ENCODE measurements at places on chromosomes 1 and 21.

DNA sequence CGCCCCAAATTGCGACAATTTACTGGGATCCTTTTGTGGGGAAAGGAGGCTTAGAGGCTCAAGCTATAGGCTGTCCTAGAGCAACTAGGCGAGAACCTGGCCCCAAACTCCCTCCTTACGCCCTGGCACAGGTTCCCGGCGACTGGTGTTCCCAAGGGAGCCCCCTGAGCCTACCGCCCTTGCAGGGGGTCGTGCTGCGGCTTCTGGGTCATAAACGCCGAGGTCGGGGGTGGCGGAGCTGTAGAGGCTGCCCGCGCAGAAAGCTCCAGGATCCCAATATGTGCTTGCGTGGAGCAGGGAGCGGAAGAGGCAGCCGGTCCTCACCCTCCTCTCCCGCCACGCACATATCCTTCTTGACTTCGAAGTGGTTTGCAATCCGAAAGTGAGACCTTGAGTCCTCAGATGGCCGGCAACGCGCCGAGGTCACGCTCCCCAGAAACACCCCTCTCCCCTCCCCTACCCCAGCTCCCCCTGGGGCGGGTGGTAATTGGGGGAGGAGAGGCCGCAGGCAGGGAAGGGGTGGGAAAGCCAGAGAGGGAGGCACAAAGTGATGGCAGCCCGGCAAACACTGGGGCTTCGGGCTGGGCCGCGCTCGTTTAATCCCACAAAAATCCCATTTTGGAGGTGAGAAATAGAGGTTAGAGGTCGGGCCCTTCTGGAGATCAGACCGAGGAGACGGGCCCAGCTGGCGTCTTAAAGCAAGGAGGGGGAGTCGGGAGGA lies 6.2 kb downstream of the SIM2 start:
- DNase-seq, result no peak

- no peak for DNase-seq
Observed at GRCh38 chr1:237146241-237146640, 104.3 kb downstream of the RYR2 start.

DNA sequence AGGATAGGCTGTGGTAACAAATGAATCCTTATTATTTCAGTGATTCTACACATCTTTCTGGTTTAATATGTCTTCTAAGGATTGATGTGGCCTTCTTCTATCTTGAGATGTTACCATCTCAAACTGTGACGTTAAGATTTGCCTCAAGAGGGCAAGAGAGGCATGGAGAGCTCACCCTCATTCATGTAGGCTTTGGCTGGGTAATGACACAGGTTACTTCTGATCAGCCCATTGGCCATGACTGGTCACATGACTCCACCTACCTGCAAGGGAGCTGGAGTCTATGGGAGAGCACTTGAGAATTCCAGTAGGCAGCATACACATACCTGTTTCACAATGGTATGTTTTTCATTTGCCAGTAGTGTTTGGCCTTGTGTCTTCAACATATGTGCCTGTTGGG lies 30.0 kb downstream of the CACHD1 start:
- no peak for DNase-seq

- DNase-seq, result no peak
Observed at GRCh38 chr1:212651977-212652376, 43.4 kb downstream of the ATF3 start.

- no peak for DNase-seq
Observed at GRCh38 chr1:178973652-178974101, 52.0 kb upstream of the FAM20B start.

DNA sequence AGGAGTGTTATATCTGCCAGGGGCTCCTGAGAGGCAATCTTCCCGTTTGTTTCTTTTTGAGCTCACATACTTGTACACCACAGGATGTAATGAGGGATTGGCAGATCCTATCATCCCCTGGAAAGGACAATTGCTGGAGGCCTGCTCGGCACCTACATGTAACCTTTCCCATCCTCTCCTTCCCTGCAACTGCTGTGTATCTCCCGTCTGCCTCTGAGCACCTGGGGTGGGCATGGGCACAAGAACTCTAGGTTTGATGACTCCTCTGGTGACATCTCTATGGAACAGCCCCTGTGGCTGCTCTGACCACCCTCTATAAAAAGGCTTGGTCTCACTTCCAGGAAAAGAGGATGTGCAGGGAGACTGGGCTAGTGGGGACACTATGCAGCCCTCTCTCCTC lies 25.0 kb upstream of the SMIM12 start:
- no peak for DNase-seq

GRCh38 chr1:186255266-186255665 lies 119.8 kb downstream of the TPR start:
- DNase-seq, result no peak

- no peak for DNase-seq
Observed at GRCh38 chr1:44235808-44236207, 22.5 kb downstream of the DMAP1 start.

DNA sequence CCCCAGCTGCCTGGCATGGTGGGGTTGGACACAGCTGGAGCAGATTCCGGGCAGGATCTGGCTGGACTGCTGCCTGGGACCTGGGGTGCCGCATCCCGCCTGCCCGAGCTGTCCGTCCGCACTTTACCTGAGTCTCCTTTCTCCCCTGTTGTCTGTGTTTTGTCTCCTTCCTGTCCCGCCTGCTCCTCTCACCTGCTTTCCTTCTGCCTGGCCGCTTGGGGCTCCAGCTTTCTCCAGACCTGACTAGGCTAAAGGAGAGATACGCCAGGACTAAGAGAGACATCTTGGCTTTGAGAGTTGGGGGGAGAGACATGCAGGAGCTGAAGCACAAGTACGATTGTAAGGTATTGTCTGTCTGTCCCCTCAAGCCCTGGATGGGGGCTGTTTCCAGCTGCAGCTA lies 73.3 kb downstream of the ARHGEF10L start:
- DNase-seq, result no peak

GRCh38 chr1:8439015-8439702 lies 121.2 kb downstream of the SLC45A1 start:
- peak; percentile 94 for DNase-seq

GRCh38 chr1:61352845-61353435 lies 270.6 kb downstream of the NFIA start:
- no peak for DNase-seq

GRCh38 chr1:65512967-65513780 lies 92.7 kb downstream of the LEPR start:
- no peak for DNase-seq

DNA sequence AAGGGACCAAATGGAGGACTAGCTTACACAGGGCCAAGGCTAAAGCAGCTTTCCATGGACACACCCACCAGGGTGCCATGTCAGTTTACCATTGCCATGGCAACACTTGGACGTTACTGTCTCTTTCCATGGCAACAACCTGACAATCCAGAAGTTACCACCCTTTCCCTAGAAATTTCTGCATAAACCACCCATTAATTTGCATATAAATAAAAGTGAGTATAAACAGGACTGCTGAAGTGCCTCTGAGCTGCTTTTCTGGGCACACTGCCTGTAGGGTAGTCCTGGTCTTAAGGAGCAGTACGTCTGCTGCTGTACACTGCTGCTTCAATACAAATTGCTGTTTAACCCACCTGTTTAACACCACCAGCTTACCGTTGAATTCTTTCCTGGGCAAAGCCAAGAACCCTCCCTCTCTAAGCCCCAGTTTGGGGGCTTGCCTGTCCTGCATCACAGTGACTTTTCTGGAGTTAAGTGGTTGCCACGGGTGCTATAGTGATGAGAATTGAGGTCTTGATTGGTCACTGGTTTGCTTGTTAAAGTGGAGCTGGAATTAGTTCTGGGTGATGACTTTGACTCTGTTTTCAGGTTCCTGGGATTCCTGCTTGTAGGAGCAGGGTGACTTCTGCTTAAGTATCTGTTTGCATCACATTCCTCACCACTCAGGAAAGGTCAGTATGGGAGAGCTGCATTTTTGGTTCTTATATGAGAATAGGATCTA lies 83.2 kb downstream of the CLDN17 start:
- peak; percentile 6 for DNase-seq

DNA sequence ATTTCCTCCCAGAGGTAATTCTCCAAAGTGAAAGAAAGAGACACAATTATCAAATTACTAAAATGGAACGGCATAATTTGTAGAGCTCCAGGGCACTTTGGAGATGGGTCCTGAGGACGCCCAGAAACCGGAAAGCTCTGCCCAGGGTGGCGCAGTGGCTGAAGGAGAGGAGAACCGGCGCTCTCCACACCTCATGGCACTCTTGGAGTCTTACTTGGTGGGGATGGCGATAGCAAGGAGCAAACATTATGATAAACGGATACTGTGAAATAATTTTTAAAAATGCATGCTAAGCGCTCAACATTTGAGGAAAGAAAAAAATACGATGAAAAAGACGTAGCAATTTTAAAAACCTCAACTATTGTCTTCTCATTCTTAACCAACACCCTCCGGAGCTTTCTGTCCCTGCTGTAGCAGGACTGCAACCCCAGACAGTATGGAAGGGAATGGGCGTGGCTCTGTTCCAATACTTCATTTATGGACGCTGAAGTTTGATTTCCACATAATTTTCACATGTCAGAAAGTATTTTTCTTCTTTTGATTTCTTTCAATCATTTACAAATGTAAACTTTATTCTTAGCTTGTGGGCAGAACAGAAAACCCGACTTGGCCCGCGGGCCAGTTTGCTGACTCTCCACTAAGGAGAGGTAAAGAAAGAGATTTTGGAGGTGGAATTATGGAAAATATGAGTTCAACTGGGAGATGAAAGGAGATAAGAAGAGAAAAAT lies 1.1 kb downstream of the S100A11 start:
- no peak for DNase-seq

DNA sequence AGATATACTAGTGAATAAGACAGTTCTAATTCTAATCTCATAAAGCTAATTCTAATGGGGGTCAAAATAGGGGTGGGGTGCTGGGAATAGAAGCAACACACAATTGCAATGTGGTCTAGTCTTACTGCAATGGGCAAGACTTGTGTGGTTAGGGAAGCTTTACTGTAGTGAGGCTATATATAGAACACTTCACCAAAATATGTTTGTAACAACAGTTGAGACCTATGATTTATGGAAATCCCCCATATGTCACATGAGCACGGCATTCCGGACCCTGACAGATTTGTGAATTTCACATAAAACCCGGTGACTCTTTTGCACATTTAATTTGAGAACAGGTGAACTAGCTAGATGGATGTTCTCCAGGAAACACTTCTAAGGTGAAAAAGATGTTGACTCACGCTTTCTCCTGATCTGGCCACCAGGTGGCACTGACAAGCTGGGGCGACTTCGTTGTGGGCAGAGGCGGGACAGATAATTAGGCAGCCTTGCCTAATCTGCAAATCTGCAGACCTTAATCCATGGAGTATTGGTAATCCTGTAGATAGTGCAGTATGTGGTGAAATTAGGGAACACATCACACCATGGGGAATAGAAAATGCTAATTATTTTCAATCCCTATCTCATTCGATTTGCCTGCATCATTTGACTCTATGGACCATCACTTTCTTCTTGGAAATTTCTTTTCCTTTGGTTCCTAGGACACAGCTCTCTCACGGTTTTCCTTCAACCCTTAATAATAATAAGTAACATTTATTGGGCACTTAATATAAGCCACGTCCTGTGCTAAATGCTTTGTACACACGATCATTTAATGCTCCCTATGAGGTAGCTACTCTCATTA lies 37.7 kb downstream of the KIAA0040 start:
- peak; percentile 22 for DNase-seq

GRCh38 chr21:36175771-36176565 lies 19.3 kb downstream of the DOP1B start:
- DNase-seq, result no peak

GRCh38 chr1:82264802-82265201 lies 464.1 kb downstream of the ADGRL2 start:
- DNase-seq, result no peak

DNA sequence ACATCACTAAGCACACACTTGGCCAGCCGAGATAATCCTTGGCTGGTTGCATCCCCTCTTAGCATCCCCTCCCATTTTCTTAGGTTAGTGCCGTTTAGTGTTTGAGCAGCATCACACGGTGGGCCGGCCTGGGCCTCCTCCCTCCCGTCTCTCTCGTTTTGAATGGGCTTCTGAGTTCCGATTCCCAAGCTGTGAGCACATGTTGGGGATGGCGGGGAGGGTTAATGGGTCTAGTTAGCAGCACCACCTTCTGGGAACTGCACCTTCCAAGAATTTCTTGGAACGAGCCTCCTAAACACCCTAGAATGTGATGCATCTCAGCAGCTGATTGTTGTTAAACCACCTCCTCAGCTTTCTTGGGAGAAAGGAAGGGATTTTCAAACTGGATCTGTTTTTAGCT lies 73.3 kb downstream of the CNIH3 start:
- DNase-seq, result no peak

- no peak for DNase-seq
Observed at GRCh38 chr21:31983120-31983519, 110.3 kb downstream of the HUNK start.

DNA sequence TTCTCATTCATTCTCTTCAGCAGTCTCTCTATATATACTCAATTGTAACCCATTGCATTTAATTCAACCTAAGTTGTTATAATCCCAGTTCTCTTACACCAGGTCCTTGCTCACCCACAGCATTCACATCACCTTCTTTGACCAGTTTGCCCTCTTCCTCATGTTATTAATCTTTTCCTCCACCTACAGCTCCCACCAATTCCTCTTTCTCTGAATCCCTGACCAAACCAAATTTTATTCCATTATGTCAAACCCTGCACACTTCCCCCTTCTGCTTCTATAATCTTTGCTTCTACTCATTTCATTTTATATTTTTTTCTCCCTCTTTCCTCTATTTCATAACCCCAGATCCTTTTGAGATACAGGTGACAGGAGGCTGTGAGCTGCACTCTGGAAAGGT lies 1.4 kb downstream of the CD1A start:
- no peak for DNase-seq

DNA sequence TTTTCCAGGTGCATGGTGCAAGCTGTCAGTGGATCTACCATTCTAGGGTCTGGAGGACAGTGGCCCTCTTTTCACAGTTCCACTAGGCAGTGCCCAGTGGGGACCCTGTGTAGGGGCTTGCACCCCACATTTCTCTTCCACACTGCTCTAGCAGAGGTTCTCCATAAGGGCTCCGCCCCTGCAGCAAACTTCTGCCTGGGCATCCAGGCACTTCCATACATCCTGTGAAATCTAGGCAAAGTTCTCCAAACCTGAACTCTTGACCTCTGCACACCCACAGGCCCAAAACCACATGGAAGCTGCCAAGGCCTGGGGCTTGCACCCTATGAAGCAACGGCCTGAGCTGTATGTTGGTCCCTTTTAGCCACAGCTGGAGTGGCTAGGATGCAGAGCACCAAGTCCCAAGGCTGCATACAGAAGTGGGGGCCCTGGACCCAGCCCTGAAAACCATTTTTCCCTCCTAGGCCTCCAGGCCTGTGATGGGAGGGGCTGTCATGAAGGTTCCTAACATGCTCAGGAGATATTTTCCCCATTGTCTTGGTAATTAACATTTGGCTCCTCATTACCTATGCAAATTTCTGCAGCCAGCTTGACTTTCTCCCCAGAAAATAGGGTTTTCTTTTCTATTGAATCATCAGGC lies 46.1 kb downstream of the SERBP1 start:
- DNase-seq, result no peak

DNA sequence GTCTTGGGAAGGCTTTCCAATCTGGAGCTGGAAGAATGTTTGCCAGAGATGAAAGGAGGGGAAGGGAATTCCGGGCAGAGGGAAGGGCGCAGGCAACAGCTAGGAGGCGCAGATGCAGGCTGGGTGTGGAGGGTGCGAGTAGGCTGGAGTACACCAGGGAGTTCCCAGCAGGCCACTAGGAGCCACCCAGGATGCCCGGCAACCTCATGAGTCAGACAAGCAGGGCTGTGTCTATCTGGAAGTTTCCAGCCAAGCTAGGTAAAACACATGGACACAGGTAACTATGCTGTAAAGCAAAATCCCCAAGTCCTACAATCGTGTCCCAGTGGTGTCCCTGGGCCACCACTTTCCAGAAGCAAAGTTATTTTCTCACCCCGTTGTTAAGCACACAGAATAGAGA lies 990 bp upstream of the NBL1 start:
- DNase-seq, result no peak
